IMR-90 (cell line): ENCODE measurements at places on chromosomes 6 and 20. TPM values are rescaled to one million over a fixed set of nuclear protein-coding genes. Genes with fewer than 3 reads are reported as not detected.

GRCh38 chr6:107368471-107368870, 90.9 kb downstream of the PDSS2 start:
- H3K27ac ChIP-seq: no peak overlapping the region
- DNase-seq: no peak
- no peak overlapping the region for H3K4me3 ChIP-seq
- H3K36me3 ChIP-seq: no peaks in the 10 kb centered on the region

DNA sequence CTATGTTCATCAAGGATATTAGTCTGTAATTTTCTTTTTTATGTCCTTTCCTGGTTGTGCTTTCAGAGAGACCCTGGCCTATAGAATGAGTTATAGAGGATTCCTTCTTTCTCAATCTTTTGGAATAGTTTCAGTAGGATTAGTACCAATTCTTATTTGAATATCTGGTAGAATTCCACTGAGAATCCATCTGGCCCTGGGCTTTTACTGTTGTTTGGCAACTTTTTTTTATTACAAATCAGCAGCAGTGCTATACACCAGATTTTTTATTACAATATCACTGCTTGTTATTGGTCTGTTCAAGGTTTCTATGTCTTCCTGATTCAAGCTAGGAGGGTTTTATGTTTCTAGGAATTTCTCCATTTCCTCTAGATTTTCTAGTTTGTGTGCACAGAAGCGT, 50.0 kb upstream of the NRSN1 start:
- H3K4me3 ChIP-seq: no peak overlapping the region
- H3K27ac ChIP-seq: no peak overlapping the region
- no peaks in the 10 kb centered on the region for H3K36me3 ChIP-seq
- no peaks in the 10 kb centered on the region for H3K27me3 ChIP-seq
- no peaks in the 10 kb centered on the region for H3K4me1 ChIP-seq

- peak overlapping the region; percentile 33 for H3K4me3 ChIP-seq
- no peaks in the 10 kb centered on the region for H3K27me3 ChIP-seq
- DNase-seq: no peak
- H3K36me3 ChIP-seq: peaks cover 21% of the 10 kb centered on the region
- peak overlapping the region; percentile 66 for H3K27ac ChIP-seq
Measured at GRCh38 chr20:3819411-3820047, 818 bp upstream of the AP5S1 start.

GRCh38 chr6:167151648-167152047, 6.1 kb downstream of the GPR31 start:
- no peaks in the 10 kb centered on the region for H3K4me1 ChIP-seq
- no peak for DNase-seq
- H3K27ac ChIP-seq: no peak overlapping the region
- H3K36me3 ChIP-seq: no peaks in the 10 kb centered on the region
- no peak overlapping the region for H3K4me3 ChIP-seq

GRCh38 chr6:160226118-160226591, 32.5 kb downstream of the SLC22A2 start:
- H3K4me1 ChIP-seq: no peaks in the 10 kb centered on the region
- DNase-seq: no peak
- no peak overlapping the region for H3K4me3 ChIP-seq
- no peaks in the 10 kb centered on the region for H3K36me3 ChIP-seq
- no peaks in the 10 kb centered on the region for H3K27me3 ChIP-seq
- no peak overlapping the region for H3K27ac ChIP-seq

GRCh38 chr6:97656236-97656635, 373.2 kb upstream of the MMS22L start:
- no peaks in the 10 kb centered on the region for H3K4me1 ChIP-seq
- no peak overlapping the region for H3K27ac ChIP-seq
- peaks cover 1% of the 10 kb centered on the region; the same call in 1 of the 2 replicates for H3K27me3 ChIP-seq
- H3K36me3 ChIP-seq: no peaks in the 10 kb centered on the region
- DNase-seq: no peak

DNA sequence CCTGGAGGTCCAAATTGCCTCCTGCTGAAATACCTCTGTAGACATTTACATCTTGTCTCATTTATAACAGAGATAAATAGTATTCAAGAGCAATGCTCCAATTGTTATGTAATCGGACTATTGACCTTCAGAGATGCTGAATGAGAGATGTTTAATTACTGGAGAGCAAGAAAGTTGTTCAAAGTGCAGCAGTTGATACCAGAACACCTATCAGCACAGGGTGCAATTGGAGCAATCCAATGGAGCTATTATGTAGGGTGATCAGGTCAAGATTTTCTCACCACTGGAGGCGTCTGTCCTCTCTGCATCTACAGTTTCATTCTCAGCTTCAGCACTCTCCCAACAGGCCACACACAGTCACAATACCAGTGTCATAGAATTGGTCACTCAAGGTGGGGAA, 19.5 kb upstream of the TMX4 start:
- no peak for DNase-seq
- H3K4me1 ChIP-seq: no peaks in the 10 kb centered on the region
- H3K36me3 ChIP-seq: no peaks in the 10 kb centered on the region
- no peak overlapping the region for H3K27ac ChIP-seq
- peaks cover 9% of the 10 kb centered on the region for H3K27me3 ChIP-seq
- H3K4me3 ChIP-seq: no peak overlapping the region

DNA sequence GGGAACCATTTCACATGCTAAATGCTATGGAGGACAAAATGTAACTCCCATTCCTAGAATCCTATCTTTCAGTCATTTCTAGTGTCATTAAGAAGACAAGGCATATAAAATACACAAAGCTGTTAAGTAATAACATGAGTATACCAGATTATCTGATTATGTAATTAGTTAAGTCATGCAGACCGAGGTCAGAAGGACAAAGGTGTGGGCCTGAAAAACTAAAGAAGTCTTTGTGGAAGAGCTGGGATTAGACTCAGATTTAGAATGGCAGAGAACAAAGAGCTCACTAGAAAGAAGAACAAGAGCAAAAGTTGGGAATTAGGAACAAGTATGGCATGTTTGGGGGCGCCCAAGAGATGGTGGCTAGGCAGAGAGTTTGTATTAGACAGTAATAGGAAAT, 37.0 kb downstream of the EFHC1 start:
- H3K4me3 ChIP-seq: no peak overlapping the region
- no peaks in the 10 kb centered on the region for H3K4me1 ChIP-seq
- DNase-seq: no peak
- no peaks in the 10 kb centered on the region for H3K36me3 ChIP-seq
- H3K27me3 ChIP-seq: no peaks in the 10 kb centered on the region
- H3K27ac ChIP-seq: no peak overlapping the region

GRCh38 chr20:39136798-39137197, 174.7 kb downstream of the DHX35 start:
- H3K4me1 ChIP-seq: no peaks in the 10 kb centered on the region
- H3K4me3 ChIP-seq: no peak overlapping the region
- DNase-seq: no peak

DNA sequence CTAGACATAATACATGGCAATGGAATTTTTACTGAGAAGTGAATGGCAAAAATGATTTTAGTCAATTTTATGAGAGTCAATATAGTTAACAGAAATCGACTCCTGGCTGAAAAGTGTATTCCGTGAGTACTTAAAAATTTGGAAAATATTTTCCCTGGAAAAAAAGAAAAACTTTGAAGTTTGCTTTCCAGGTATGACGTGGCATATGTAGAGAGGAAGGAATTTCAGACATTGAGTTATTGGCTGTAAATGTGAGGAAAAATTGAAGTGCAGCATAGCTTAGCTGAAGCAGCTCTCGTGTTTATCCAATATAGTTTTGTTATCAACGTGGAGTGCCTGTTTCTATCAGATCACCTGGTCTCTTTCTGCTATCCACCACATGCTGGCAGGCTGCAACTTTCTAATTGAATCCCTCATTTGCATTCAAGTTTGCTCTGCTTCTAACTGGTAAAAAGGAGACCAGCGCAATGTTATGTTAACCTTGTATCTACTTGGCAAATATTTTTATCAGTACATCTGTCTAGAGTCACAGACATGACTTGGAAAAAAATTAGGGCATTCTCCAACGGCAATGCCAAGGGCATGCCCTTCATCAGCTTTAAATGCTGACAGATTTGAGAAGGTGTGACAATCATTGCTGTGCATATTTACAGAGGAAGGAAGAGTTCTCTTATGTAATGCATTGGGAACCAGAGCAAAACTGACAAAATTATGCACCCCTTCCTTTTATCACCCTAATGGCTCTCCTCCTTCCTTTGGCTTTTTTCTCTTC, 1102.8 kb upstream of the FLRT3 start:
- H3K27me3 ChIP-seq: no peaks in the 10 kb centered on the region
- no peak for DNase-seq
- no peaks in the 10 kb centered on the region for H3K36me3 ChIP-seq
- H3K4me1 ChIP-seq: no peaks in the 10 kb centered on the region
- H3K4me3 ChIP-seq: no peak overlapping the region

SLC35F1 gene
- total RNA-seq: not detected in 2 replicates

TXLNB gene
- total RNA-seq: under 0.01 TPM in 2 replicates

PLEKHG1 gene
- total RNA-seq: 0.28 and 0.36 TPM in 2 replicates

MCM3 gene
- total RNA-seq: 66.5 and 76.7 TPM in 2 replicates
